ENCODE measurements at places on chromosomes 11 and 22. TPM values are rescaled to one million over a fixed set of nuclear protein-coding genes. Genes with fewer than 3 reads are reported as not detected.

DNA sequence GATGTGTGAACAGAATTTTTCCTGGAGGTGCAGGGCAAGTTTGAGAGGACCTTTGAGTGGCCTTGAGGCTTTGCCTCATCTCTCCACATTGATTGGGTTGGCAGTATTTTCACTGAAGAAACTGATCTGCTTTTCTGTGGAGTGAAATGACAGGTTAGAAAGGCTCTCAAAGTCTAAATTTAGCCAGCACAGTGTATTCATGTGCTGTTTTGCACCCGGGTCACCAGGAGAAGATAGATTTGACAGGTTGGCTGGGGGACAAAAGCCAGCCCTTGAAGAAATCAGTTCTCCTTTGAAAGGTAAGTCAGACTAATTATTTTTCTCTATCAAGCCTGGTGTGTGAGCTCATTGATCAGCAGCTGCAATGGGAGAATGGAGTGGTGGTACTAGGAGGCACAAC is 152.9 kb downstream of the DBX1 start:
- DNase-seq: no peak
- no peak overlapping the region for H3K27ac ChIP-seq
- H3K4me3 ChIP-seq: no peak overlapping the region
- H3K27me3 ChIP-seq: no peaks in the 10 kb centered on the region
- H3K36me3 ChIP-seq: no peaks in the 10 kb centered on the region

GRCh38 chr22:48079505-48080290 is 1317.2 kb downstream of the TBC1D22A start:
- peaks cover 9% of the 10 kb centered on the region for H3K4me1 ChIP-seq
- no peak for DNase-seq
- H3K4me3 ChIP-seq: no peak overlapping the region
- H3K36me3 ChIP-seq: no peaks in the 10 kb centered on the region
- peaks cover 47% of the 10 kb centered on the region for H3K27me3 ChIP-seq
- H3K27ac ChIP-seq: no peak overlapping the region

DNA sequence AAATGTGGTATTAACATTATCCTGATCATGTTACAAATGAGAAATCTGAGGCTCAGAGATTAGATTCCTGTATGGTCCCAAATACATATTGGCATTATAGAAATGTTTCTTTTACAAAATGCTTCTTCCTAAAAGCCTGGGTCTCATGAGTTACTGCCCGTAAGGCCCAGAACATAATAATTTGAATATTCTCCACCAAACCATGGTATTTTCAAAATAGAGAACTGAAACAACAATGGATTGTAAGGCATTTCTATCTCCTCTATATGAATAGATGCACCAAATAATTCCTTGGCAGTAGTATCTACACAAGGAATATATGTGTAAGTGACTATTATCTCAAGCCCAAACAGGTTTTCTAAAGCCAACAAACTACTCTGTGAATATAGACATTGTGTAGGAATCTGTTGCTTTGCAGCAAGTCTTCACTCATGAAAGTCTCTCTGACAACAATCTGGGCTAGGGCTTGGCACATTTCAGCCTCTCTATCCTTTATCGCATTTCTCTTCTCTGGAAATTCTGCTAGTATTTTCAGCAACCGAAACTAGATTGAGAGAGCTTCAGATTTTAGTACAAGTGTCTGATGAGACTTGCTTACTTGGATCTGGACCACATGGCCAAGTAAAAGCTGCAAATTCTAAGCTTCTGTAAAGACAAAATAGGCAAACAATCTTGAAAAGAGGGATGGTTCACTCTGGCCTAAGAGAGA is 112.8 kb upstream of the ARHGAP20 start:
- no peak overlapping the region for H3K4me3 ChIP-seq
- no peak for DNase-seq
- H3K27ac ChIP-seq: no peak overlapping the region

Gene SAA4
- not detected for total RNA-seq

DNA sequence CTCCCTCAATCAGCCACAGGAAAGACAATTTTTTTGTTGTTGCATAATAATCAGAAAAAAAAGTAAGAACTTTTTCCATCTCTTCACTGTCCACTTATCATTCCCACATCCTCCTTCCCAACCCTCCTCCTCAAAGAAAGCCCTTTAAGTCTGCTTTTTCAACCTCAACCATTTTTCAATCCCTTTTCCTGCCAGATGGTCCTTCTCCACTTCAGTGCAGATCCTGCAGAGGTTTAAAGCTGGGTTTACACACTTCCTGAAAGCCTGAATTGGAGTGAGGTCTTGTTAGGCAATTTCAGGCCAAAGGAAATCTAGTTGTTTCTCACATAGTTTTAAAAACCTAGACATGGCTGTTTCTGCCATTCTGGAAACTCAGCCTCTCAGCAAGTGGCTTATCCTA is 78.3 kb downstream of the RPL27A start:
- H3K27ac ChIP-seq: no peak overlapping the region
- H3K36me3 ChIP-seq: no peaks in the 10 kb centered on the region
- H3K27me3 ChIP-seq: peaks cover 4% of the 10 kb centered on the region
- no peaks in the 10 kb centered on the region for H3K4me1 ChIP-seq
- DNase-seq: no peak

GRCh38 chr11:44540667-44541066 is 24.8 kb upstream of the CD82 start:
- no peak for DNase-seq
- no peaks in the 10 kb centered on the region for H3K27me3 ChIP-seq
- H3K4me1 ChIP-seq: no peaks in the 10 kb centered on the region
- H3K36me3 ChIP-seq: no peaks in the 10 kb centered on the region
- H3K27ac ChIP-seq: no peak overlapping the region

All from activated CD4-positive, alpha-beta T cell treated with anti-CD3 and anti-CD28 coated beads for 36 hours (primary cell).